ENCODE measurements at places on chromosomes 5 and 9.
A peak's percentile ranks its signal among the peaks of the same experiment; 100 is the strongest.

DNA sequence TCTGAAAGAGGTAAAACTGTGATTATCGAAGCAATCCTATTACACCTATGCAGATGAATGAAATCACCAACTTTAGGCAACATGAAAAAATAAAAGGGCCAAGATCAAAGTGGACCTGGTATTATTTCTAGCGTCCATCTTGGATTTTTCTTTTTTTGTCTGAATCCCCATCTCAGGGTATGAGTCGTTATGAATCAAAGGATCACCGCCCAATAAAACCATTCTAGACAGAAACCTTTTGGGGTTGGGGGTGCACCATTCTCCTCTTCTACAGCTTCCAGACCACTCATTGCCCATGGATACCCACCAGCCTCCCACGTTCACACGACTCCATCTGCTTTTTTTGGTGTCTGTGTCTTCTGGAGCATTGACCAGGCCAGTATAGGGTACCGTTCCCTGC lies 33.4 kb downstream of the MAP1B start:
- DNase-seq, result no peak

DNA sequence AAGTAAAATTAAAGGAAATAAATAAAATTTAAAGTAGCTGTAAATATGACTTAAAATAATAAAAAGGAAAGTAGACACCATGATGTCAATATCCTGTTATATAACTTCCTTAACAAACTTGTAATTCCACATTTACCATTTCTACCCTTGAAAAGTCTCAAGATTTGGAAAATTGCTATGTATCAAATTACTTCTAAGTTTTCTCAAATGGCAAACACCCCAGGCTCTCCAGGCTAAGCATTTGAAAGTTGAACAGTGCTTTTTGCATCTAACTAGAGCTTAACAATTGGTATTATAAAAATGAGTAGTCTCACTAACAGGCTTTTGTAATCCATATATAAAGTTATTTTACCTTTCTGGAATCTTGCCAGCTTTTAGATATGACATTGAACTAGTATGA lies 41.5 kb upstream of the MACIR start:
- no peak for DNase-seq

GRCh38 chr5:72767289-72768010 lies 49.0 kb upstream of the TNPO1 start:
- DNase-seq, result no peak

- no peak for DNase-seq
Measured at GRCh38 chr5:32814620-32815019, 103.5 kb downstream of the NPR3 start.

DNA sequence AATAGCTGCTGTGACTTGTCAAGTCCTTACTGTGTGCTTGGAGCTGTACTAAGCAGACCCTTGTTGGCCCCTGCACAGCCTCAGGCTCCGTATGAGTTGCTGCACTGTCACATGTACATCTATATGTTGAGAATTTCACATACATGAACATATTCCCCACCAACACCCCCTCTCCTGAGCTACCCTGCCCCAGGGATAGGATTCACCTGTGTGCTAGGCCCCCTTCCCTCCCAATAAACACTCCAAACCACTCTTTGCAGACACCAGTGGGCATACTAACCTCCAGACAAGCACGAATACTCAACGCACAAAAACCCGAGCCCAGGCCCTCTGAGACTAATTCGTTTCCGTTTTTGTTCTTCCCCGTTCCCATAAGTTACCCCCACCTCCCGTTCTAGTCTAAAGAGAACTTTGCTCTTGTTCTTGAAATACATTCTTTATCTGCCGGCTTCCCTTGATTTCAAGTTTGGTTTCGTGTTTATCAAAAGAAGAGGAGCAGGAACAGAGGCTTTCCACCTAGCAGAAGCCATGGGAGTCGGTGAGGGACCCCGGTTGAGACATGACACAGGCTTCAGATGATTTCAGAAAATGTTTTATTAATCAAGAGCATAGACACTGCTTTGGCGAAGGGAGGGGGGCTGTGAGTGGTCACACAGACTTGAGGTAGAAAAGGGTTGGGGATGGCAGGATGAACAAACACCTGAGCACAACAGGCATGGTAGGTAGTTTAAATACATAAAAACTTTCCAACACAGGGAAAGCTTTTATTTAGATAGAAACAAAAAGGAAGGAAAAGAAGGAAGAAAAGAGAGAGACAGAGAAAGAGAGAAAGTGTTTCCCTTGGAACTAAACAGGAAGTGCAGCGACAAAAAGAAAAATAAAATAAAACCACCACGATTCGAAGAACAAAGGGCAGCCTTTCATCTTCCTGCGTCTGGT lies 3.4 kb downstream of the HAND1 start:
- DNase-seq, result no peak

DNA sequence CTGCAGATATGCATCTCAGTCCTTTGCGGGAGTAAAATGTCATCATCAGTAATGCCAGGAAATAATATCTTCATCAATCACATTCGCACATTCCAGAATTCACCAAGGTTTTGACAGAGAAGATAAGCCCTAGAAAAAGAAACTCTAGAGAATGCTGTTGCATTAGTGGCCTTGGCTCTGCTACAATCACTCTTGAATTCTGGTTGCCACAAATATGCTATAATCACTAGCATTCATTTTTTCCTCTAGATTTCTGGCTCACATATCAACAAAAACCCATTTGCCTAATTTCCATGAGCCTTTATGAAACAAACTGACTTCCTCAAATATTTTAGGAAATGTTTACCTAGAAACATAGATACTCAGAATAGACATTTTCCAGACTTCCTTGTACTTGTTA lies 653.4 kb downstream of the ANXA1 start:
- DNase-seq, result no peak

DNA sequence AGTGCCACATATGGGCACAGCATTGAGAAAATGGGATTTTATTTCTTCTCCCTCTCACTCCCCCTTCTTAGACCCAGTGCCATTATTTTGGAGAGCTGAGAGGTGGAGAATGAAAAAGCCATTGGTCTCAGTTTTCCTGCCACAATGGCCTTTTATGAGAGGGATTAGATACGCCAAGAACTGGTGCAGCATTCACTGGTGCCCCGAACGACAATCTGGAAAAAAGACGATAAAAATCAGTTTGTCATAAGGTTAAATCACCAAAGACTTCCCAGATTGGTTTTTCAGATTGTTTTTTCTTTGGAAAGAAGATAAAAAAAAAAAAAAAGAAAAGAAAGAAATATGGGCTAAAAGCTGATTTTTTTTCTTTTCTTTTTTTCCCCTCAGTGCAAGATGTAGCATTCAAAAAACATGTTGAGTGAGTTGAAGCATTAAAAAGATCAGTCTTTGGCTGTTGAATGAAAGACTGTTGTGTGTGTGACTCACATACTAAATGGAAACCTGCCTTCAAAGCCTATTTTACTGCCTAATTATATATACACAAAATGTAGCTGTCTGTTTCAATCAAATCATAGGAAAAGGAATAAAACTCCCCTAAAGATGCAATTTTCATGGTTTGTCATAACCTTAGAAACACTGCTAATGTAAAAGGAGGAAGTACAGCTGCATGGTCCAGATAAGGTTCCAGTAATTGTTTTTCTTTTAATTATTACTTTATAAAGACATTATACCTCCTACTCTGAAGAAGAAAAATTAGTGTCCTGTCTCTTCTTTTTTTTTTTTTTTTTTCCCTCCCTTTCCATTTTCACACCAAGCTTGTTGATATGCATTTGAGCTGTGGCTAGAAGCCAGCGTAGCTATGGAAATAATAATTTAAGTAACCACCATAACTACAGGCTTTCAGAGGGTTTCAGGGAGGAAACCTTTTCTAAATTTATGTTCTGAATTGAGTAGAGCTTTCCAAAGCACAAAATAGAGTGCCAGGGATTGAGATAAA lies 27.2 kb upstream of the ZNF608 start:
- DNase-seq, result no peak

- DNase-seq, result peak; percentile 61
Measured at GRCh38 chr9:109244179-109245132, 76.4 kb downstream of the EPB41L4B start.

DNA sequence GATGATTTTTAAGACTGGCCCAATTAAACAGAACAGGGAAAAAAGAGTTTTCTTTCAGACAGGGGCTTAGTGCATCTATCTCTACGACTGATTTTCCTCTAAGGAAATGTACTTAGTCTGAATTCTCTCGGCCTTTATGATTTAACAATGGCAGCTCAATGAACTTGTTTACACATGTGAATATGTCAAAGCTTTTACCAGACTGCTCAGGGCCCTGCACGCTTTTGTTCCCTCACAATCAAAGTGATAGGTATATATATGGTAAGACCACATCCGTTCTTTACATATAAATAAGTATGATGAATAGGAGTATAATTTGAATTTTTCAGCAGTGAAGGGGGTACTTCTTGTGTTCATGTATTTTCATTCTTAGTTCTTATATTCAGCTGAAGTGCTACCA lies 27.6 kb downstream of the LEAP2 start:
- DNase-seq, result no peak

- no peak for DNase-seq
Measured at GRCh38 chr9:129958796-129959195, 84.2 kb downstream of the FNBP1 start.

All from H54 (cell line).